ENCODE measurements at places on chromosomes 13 and 19.

- DNase-seq, result no peak
Observed at GRCh38 chr13:40064154-40065097, 409.0 kb downstream of the COG6 start.

- DNase-seq, result no peak
Observed at GRCh38 chr19:41853768-41854167, 6.3 kb upstream of the RPS19 start.

DNA sequence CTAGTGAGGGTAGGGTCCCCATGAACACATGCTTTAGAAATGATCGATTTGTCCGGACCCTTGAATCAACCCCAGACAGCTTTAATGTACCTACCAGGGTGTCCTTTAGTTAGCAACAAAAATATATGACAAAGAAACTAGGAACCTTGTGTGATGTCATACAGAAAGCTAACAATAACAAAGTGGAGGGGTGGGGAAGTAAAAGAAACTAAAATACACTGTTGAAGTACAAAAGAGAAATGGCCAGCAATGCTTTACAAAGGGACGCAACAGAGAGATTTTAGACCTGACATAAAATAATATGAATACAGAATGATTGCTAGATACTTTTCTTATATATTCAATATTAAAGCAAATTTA lies 40.0 kb downstream of the DZIP1 start:
- DNase-seq, result no peak

GRCh38 chr13:109874484-109875454 lies 88.4 kb upstream of the IRS2 start:
- DNase-seq, result no peak

DNA sequence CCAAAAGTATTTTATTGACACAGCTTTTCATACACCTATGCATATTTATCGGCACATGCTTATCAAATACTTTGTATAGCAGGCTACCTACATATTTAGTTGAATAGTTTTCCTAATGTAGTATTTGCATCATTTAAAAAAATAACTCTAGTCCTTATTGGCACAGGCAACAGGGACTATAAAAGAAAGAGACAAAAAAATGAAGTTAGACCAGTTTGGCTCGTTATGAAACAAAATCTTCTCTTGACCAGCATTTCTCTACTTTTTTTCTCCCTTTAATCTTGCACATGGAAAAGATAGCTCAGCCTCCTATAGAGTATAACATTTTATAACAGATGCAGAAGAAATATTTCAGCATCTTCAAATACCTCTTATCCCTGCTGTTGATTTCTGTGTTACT lies 794.8 kb upstream of the MIR17HG start:
- no peak for DNase-seq

GRCh38 chr19:34094960-34095359 lies 77.3 kb upstream of the LSM14A start:
- DNase-seq, result no peak

DNA sequence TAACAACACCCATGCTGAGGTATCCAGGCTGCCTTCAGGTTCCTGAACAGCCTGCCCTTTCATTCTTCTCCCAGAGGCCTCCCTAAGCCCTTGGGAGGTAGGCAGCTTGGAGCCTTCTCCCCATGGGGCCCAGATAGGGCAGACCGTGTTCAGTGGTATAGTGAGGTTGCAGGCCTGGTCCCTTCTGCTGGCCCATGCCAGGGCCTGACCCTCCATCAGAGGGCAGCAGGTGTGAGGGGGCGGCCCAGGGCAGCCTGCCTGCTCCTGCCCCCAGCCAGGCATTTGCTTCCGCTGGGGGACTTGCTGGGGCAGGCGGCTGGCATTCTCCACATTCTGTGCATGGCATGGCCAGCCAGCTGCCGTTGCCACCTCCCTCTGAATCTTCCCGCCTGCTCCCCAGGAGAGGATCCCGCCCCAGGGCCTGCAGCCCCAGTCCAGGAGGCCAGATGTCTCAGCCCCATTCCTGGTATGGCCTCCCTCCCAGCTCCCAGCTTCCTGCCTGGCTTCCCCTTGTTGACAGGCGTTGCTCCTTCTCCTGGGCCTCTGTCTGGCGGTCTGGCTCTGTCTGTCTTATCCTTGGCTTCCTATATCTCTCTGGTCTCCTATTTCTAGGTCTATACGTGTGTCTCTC lies 8.9 kb downstream of the CIC start:
- no peak for DNase-seq

DNA sequence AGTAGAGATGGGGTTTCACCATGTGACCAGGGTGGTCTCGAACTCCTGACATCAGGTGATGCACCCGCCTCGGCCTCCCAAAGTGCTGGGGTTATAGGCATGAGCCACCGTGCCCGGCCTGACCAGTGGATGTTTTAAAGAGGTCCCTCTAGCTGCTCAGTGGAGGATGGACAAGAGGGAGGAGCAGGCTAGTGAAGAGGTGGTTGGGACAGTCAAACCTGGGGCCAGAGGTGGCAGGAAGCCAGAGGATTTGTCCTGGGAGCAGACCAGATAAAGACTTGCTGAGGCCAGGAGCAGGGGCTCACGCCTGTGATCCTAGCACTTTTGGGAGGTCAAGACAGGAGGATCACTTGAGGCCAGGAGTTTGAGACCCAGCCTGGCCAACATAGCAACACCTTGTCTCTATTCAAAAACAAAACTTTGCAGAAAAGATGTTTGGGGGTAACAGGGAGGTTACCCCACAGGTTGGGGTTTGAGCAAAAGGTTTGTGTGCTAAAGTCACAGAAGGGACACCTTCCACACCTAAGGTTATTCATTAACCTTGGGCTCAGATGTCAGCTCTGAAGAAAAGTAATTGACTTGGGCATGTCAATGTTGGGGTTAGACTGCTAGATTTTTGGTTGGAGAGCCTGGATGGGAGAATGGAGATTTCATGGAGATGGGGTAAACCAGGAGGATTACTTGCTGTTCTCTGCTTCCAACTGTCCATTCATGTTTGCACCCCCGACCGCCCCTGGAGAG lies 9.0 kb downstream of the BCAM start:
- DNase-seq, result no peak

GRCh38 chr13:61247149-61247936 lies 168.3 kb downstream of the PCDH20 start:
- DNase-seq, result no peak

- no peak for DNase-seq
Observed at GRCh38 chr19:49149652-49150105, 5.5 kb downstream of the HRC start.

DNA sequence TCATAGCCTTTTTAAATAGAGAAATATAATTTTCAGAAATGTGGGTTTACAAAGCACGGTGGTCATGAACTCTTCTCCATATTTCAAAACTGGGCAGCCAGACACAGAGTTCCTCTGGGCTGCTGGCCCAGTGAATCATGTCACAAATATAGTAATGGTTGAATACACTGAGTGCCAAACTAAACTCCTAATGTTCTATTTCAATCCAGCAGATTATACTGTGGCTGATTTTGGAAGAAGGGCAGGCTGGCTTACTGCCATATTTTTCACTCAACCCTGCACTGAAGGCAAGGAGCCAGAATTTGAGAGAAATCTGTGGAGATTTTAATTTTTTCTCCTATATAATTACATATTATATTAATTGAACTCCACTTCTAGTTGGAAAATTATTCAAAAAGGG lies 17.0 kb upstream of the PRR20A start:
- no peak for DNase-seq

- DNase-seq, result no peak
Observed at GRCh38 chr13:49693191-49693733, 2.0 kb upstream of the EBPL start.

DNA sequence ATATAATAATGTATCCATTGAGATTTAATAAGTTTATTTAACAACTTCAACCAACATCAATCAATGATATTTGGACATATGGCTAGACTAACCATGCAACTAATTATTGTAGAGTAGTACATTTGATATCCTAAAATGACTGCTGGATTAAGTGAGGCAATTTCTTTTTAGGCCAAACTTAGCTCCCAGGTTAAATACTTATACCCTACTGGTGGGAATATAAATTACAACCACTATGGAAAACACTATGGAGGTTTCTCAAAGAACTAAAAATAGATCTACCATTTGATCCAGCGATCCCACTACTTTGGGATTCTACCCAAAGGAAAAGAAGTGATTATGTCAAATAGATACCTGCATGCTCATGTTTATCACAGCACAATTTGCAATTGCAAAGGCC lies 345.8 kb downstream of the RBM26 start:
- DNase-seq, result no peak

- DNase-seq, result no peak
Observed at GRCh38 chr19:41696402-41697197, 8.5 kb upstream of the CEACAM7 start.

DNA sequence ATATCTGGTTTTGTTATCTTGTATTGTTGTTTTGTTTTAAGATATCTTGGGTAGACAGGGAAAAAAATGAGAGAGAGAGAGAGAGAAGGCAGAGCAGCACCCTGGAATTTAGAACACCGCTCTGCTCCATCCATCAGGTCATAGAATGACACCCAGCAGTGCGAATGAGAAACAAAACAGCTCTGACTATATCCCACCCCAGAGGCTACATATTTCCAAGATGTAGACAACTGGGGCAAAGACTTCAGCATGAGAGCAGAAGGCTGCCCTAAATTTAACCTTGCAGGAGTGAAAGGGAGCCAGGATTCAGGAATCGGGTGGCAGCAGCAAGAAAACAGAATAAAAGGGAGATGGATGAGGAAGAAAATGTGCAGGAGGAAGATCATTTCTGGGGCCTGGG lies 46.5 kb downstream of the TNFSF13B start:
- DNase-seq, result no peak

DNA sequence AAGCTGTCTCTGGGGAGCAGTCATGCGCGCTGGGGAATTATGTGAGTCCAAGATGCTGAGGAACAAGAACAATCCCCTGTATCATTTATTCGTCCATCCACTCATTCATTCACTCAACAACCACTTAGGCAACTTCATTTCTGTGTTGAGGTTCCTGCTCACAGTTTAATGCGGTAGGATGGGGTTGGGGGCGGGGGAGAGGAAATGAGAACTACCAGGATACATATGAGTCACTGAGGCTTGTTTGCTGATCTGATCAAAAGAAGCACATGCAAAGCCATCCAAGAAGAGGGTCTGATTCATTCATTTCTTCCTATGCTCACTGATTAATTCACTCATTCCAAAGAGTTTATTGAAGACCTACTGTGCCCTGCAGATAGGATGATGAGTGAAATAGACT lies 20.9 kb downstream of the ZNF536 start:
- no peak for DNase-seq

GRCh38 chr19:50204811-50205675 lies 1.6 kb downstream of the MYH14 start:
- DNase-seq, result no peak

DNA sequence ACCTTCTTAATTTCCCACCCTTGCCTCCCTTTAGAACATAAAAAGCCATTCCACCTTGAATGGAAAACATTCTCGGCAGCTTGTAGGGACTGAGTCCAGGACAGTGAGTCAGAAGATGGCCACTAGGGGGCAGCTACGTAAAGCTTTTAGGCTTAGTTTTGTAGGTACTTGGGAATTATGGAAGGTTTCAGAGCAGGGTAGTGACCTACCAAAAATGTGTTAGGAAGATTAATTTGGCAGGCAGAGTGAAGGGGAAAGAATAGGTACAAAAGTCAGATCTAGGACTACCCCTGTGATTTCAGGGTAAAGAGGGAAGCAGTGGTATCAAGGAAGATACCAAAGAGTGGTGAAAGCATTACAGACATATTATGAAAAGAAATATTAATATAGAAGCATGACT lies 198.4 kb downstream of the NDFIP2 start:
- no peak for DNase-seq

- DNase-seq, result no peak
Observed at GRCh38 chr19:30520735-30521479, 148.7 kb downstream of the ZNF536 start.

GRCh38 chr13:27909378-27909777 lies 10.4 kb upstream of the PDX1 start:
- DNase-seq, result no peak

GRCh38 chr19:5127717-5128116 lies 158.8 kb downstream of the KDM4B start:
- DNase-seq, result no peak

All from effector memory CD4-positive, alpha-beta T cell (primary cell).